ENCODE measurements at places on chromosomes 4 and X.

DNA sequence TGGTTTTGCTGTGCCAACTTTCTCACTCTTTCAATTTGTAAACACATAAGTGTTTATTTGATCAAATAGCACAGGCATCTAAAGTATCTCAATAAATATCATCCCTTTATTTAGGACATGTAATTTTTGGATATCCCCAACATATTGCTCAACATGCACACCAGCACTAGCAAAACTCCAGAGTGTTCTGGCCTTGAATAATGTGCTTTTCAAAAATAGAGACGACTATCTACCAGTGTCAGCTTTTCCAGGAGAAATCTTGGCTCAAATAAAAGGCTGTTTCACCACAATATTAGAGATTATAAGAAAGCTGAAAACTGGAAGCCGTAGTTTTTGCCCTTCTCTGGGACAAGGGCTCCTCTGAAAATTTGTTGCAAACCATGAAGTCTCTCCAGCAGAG lies 67.0 kb downstream of the MAOB start:
- DNase-seq, result no peak

GRCh38 chrX:132591719-132592275 lies 103.0 kb upstream of the MBNL3 start:
- DNase-seq, result no peak

DNA sequence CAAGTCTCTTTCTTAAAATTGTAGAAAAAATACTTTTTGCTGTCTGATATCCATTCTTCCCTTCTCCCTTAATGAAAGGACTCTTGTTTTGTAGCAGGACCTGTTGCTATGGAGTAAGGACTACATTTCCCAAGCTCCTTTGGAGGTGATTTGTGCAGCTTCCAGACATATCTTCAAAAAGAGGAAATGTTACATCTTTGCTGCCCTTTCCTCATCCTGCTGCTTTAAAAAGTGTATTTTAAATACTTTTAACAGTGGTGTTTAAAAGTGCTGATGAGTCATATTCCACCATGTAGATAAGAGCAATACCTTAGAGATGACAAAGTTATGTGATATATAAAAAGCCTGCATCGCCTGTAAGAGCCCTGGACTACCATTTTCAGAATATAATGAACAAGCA lies 98.7 kb downstream of the CFAP299 start:
- DNase-seq, result no peak

- no peak for DNase-seq
Measured at GRCh38 chrX:110748256-110748806, 47.3 kb downstream of the CHRDL1 start.

DNA sequence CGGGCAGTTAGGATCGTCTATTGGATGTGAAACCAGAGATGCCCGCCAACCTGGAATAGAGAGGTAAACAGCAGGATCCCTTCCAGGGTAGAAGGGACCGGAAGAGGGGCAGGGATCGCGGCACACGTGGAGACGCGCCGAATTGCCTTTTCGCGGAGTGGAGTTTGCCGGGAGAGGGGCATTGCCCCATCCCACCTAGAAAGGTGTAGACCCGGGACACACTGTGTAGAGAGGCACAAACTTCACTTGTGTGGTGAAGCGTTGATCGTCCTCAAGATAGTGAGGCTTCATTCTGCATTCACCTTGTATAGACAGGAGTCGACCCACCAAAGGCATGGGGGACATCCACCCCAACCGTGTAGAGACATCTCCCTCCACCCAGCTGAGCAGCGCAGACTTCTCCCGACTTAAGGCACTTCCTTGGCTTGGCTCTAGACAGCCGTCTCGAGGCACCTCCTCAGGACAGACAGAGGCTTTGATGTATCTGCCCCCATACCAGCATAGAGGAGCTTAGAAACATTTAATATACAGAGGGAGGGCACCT lies 410 bp downstream of the GNL3L start:
- DNase-seq, result no peak

- DNase-seq, result no peak
Measured at GRCh38 chr4:126890994-126891393, 741.8 kb upstream of the INTU start.

DNA sequence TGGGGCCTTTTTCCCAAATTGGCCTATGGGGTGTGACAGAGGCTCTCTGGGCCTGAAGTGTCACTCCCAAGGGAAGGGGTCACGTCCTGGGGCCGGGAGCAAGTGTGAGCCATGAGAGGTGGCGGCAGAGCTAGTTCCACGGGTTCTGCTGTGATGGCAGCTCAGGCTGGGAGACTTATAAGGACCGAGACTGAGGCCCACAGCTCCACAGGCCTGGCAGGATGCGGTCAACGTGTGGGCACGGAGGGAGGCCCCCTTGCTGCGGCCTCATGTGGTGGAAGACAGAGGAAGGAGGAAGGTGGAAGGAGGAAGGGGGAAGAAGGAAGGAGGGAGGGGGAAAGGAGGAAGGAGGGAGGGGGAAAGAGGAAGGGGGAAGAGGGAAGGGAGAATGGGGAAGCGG lies 7.2 kb upstream of the CPLX1 start:
- no peak for DNase-seq

DNA sequence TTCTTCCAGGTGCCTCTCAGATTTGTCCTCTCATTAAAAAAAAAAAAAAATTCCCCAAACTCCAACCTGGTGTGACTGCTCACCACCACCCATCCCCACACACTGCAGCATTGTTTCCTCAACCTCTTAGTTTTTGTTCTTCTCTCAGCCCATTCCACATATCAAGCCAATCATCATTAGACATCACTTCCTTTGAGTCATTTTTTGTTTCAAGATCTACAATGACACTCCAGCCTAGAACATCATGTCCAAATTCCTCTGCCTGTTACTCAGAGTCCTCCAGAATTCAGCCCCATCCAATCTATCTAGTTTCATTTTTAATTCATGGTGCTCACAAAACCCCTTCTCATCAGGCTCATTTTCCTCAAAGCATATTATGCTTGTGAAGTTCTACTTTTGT lies 262.5 kb upstream of the TEX13A start:
- DNase-seq, result no peak

DNA sequence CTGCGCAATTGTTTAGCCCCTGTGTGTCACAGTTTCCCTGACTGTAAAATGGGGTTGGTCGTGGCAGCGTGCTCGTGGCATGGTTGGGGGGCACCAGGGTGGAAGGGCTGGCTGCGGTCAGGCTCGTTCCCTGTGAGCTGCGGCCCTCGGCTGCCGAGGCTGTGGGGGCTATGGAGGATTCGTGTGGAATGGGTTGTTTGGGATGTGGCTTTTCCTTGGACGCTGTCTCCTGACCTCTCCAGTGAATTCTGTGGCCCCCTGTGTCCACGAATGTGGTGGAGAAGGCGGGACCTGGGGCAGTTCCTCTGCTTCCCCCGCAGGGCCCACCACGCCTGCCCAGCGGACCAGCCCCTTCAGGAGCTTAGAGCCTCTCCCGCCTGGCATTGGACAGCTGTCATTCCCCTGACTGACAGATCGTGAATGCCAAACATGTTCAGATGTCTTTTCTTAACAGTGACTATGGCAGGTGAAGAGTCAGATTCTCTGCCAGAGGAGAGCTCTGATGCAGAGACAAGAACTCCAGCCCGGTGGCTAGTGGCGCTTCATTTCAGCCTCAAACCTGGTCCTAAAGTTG lies 17.2 kb upstream of the HGFAC start:
- no peak for DNase-seq

GRCh38 chr4:147616849-147617172 lies 386 bp upstream of the TMEM184C start:
- no peak for DNase-seq

- no peak for DNase-seq
Measured at GRCh38 chr4:139643042-139643895, 22.4 kb upstream of the MGST2 start.

GRCh38 chr4:40261231-40262076 lies 64.6 kb downstream of the RHOH start:
- no peak for DNase-seq

DNA sequence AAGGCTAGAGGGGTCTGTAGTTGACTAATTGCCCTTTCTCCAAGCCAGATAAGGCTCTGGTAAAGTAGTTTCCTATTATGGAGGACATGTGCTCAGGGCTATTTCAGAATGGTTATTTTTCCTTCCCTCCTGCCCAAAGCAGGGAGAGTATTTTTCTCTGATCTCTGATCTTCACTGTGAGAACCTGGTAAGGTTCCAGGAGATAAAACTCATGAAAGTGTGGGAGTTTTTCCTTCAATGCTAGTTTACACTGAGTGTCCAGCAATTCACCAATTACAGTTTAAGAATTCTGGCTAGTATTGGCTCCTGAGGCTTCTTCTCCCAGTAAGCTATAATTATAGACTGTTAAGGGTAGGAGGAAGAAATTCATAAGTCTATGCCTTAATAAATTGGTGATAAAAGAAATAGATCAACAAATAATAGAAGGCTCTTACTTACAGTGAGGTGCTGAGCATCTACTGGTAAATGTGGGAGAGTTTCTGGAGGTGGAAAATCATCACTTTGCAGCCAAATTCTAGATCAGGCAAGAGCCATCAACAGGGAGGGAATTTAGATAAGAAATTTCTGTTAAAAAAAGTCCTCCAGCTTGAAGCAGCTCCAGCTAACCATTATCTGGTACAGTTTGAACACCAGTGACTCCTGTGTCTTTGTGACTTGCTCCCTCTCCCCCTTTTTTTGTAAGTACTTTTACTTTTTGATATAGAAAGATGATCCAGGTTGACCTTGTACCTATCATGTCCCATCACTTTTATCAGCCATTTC lies 30.9 kb downstream of the CASP6 start:
- DNase-seq, result no peak

- DNase-seq, result no peak
Measured at GRCh38 chrX:42524379-42524778, 253.6 kb downstream of the PPP1R2C start.

GRCh38 chr4:99104153-99104552 lies 15.6 kb upstream of the ADH5 start:
- no peak for DNase-seq

- DNase-seq, result no peak
Measured at GRCh38 chrX:55014897-55015299, 14.7 kb downstream of the APEX2 start.

- DNase-seq, result no peak
Measured at GRCh38 chr4:184568770-184569169, 80.5 kb downstream of the CASP3 start.

DNA sequence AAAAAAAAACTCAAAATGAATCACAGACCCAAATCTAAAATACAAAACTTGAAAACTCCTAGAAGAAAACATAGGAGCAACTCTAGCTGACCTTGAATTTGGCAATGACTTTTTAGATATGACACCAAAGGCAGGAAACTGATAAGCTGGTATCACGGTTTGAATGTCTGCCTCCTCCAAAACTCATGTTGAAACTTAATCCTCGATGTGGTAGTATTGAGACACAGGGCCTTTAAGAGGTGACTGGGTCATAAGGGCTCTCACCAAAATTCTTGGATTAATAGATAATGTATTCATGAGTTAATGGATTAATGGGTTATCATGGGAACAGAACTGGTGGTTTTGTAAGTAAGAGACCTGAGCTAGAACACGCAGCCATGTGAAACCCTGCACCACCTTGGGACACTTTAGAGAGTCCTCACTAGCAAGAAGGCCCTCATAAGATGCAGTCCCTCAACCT lies 40.5 kb downstream of the FRYL start:
- no peak for DNase-seq

DNA sequence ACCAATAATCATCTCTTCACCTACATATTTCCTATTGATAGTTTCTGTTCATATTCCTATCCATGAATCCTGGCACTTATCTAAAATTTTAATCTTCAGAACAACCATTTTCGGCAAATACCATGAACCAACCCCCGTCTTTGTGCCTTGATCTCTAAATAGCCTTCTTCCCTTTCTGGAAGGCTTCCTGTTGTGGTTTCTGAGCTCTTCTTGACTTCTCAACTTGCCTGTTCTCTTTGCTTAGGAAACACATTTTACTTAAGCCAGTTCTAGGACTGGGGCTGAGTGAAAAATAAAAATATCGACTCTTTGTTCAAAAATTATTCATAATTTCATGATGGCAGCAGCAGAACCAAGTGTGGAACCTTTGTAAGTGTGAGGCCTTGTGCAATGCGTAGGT lies 882.4 kb downstream of the C4orf33 start:
- DNase-seq, result no peak

- DNase-seq, result no peak
Measured at GRCh38 chr4:142901166-142901662, 55.1 kb upstream of the INPP4B start.

DNA sequence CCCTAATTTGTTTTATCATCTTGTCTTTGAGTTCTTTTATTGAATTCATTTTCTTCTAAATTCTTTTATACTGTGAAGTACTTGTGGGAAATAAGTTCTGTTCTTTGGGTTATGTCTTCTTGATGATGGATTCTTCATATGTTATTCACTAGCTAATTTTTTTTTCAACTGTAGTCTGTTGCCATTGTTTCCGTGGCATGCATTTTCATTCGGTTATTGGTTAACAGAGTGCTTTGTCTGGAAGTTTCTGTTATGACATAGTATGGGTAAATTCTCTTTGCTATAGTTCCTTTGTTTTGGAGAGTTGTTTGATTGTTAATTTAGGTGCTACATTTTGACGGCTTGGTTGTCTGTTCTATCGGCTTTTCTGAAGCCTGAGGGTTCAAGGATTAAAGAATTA lies 184.9 kb upstream of the AADAT start:
- DNase-seq, result no peak

- no peak for DNase-seq
Measured at GRCh38 chr4:42671431-42672194, 14.7 kb upstream of the ATP8A1 start.

GRCh38 chr4:8391972-8392371 lies 48.6 kb downstream of the ACOX3 start:
- DNase-seq, result no peak

GRCh38 chrX:129495900-129496299 lies 27.4 kb downstream of the SMARCA1 start:
- DNase-seq, result no peak

DNA sequence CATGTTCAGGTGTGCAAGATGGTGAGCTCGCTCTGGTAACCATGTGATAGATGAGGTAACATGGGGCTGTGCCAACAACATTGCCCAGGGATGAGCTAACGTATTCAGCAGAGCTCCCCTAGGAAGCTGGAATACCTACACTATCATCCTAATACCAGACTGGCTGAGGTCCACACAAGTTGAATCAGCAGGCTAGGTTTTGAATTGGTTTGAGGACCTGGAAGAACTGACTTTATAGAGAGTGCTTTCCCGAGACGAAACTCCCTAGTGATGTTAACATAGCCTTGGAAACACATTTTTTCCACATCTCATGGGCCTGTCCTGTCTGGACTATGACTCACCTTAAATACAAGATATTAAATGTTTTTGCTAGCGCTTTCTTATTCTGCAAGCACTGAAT lies 56.7 kb downstream of the IGFBP7 start:
- no peak for DNase-seq

Measured in osteocyte (in vitro differentiated cells).